Activated CD4-positive, alpha-beta T cell treated with anti-CD3 and anti-CD28 coated beads for 4 hours (primary cell): ENCODE measurements at places on chromosomes 1 and 21.

DNA sequence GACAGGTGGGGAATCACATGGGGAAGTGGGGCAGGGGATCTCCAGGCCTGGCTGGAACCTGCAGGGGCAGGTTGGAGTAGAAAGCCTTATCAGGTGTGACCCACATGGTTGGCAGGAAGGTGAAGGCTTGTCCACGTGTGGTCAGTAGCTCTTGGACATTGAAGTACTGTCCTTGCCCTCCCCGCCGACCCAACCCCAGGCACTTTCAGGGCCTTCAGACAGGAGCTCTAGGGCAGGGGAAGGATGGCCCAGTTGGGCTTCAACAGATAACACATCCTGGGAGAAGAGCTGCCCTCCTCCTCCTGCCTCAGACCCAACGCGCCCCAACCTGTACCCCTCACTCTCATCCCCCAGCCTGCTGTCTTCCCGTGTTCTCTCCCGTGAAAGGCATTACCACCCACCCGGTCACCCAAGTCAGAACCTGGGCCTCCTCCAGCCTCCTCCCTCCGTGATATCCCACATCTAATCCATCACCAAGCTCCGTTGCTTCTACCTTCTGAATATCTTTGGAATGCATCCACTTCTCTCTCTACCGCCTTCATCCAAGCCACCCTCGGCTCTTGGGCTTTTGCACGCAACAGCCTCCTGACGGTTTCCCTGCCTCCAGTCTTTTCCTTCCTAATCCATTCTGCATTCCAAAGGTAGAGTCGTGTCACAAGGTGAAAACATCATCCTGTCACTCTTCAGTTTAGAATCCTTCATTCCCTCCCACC is 15.9 kb downstream of the PTPRF start:
- DNase-seq, result no peak

DNA sequence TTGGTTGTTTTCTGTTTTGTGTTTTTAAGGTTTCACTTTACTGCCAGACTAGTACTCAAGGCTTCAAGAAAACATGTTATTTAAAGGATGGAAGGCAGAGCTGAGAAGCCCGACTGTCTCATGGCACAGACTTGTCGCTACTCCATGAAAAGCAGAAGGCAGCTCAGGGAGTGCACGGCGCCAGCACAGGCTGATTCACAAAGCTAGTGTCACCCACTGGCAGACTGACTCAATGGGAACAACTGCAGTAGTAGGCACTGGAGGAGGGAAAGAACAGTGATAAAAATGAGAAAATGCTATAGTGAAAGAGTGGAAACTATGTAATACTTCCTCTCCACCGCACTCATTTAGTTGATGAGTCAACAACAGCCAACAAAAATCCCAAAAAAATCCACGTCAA is 14.7 kb downstream of the HSF2BP start:
- no peak for DNase-seq

DNA sequence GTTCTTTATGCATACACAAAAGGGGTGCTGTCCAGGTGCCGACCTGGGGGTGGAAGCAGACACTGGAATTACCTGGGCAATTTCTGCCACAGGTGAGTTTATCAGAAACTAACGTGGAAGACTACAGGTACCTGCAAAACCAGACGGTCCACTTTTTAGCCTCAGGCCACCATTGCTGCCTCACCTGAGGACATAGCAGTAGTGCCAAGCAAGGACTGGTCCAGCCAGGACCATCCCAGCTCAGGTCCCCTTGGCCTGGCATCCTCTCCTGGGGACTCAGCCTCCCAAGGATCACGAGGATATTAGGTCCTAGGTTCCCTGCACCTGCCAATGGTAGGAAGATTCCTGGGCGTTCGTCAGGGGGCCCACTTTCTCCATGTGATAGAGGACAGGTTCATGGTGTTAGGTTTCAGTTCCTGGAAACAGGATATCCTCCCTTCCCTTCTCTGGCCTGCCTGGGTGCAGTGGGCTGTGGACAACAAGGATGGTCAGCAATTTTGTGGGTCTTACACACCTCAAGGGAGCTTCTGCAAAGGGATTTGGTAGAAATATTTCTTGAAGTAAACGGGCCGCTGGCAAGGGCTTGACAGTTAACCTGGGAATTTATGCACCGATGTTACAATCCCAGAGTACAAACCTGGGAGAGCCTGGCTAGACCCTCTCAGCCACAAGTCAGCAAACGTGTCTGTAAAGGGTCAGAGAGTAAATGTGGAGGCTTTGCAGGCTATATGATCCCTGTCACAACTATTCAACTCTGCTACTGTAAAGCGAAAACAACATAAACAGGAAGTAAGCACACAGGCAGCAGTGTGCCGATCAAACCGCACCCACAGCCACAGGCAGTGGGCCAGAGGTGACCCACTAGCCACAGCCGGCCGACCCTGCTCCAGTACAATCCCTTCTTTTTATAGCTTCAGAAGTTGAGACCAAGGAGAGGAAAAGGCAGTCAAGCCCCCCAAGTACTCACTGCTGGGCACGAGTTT is 71.4 kb upstream of the RAB4A start:
- no peak for DNase-seq

DNA sequence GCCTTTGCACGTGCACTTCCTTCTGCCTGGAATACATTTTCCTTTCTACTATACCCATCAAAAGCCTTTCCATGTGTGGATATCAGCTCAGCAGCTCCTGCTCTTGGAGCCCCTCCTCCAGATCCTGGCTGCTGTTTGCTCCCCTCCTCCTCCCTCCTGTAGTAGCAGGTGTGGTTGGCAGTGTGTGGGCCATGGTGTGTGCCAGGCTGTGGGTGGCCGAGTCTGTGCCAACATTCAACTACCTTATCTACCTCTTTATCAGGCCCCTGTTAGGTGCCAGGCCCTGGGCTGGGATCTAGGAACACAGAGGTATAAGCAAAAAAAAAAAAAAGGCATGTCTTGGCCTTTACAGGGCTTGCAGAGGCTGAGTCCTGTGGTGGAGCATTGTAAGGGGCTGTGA is 180.6 kb upstream of the JUN start:
- DNase-seq, result no peak
